ENCODE measurements at places on chromosomes 1 and 21. TPM values are rescaled to one million over a fixed set of nuclear protein-coding genes. Genes with fewer than 3 reads are reported as not detected.

Gene CHD5
- 0.15 TPM for polyA plus RNA-seq

Gene CREG1
- 95.2 TPM for polyA plus RNA-seq

Gene MTF1
- polyA plus RNA-seq, result 9.6 TPM

Gene BOLA1
- 15.5 TPM for polyA plus RNA-seq

Gene LCE2A
- polyA plus RNA-seq, result not detected

Gene PLA2G2F
- not detected for polyA plus RNA-seq

Gene RPE65
- 0.48 TPM for polyA plus RNA-seq

Gene TIAM1
- polyA plus RNA-seq, result 50.6 TPM

Gene KMO
- polyA plus RNA-seq, result 0.76 TPM

Gene F5
- polyA plus RNA-seq, result 0.10 TPM

Gene RGS4
- polyA plus RNA-seq, result 3.9 TPM

- no peak for DNase-seq
Measured at GRCh38 chr1:30879126-30879786, 29.3 kb downstream of the SDC3 start.

DNA sequence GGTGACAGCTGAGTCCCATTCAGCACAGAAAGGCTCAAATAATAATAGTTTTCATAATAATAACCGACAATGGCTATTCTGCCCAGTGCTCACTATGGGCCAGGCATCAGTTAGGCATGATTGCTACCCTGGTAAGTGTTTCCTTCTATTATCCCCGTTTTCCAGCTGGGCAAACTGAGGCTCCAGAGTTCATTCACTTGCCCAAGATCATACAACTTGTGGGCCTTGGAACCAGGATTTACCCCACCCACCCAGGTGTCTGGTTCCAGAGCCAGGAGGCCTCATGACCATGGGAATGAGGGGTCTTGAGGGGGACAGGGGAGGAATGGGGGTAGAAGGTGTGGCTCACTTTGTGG lies 518 bp downstream of the PLOD1 start:
- no peak for DNase-seq

DNA sequence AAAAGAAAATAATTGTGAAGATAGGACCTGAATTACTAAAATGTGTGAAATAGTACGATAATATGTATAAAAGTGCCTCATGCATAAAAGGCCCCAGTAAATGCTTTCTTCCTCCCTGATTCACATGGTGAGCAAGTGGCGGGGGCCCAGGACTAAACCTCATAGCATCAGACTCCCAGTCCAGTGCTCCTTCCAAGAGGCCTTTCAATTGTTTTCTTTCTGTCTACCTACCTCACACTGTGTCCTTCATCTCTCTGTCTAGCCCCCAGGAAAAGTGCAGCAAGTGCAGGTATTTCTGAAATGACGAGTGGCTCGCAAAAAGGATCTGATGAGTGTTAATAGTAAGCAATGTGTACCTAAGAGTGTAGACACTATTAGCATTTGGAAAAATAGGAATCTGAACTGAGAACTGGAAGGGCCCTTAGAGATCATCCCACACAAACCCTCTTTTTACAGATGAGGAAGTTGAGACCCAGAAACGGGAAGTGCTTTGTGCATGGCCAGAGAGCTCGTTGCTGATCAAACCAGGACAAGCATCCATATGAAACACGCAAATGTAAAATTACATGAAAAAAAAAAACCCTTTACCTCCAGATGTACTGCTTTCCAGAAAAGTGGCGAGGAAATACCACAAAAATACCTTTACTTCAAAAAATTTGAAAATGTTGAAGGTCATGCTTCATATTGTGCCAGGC lies 118.2 kb upstream of the HOOK1 start:
- no peak for DNase-seq

GRCh38 chr1:190453550-190453949 lies 24.1 kb downstream of the BRINP3 start:
- no peak for DNase-seq

- no peak for DNase-seq
Measured at GRCh38 chr1:241932845-241933244, 24.7 kb upstream of the BECN2 start.

DNA sequence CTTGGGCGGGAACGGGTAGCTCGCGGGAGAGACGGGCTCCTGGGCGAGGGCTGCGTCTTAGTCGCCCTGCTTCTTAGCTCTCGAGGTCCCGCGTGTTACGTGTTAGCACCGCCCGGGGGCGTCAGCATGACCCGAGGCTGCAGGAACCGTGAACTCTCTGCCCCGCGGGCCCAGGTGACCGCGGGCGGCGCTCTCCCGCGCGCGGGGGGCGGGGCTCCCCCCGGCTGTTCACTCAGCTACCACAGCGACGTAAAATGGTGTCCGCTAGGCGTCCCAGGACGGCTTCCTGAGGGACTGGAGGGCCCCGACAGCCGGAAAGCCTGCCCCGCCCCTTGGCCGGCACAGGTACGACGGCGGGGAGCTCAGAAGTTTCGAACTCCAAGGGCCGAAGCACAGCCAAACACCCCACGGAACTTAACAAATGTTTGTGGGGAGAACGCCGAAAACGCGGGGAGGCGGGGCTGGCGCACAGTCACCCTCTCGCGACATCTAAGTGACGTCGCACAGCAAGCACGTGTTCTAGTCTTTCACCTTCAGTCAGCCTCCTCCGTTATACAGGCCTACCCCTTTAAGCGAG lies 780 bp upstream of the RBM15 start:
- DNase-seq, result peak; percentile 95

DNA sequence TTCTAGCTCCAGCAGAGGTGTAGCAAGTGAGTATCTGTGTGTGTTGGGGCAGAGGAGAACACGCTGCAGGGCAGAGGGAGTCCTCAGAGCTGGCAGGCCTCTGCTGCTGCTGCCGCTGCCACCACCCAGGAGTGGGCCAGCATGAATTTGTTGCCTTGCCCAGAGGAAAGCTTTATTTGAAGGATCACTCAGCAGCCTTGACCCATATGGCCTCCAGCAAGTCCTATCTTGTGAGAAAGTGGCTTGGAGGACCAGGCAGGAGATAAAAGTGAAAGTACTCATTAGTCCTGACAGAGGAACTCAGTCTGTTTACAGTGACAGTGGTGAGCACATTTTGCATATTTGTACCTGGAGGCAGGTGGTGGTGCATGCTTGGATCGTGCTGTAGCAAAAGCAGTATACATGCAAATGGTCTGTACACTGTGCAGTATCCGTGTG lies 3.1 kb downstream of the TRAF5 start:
- no peak for DNase-seq

DNA sequence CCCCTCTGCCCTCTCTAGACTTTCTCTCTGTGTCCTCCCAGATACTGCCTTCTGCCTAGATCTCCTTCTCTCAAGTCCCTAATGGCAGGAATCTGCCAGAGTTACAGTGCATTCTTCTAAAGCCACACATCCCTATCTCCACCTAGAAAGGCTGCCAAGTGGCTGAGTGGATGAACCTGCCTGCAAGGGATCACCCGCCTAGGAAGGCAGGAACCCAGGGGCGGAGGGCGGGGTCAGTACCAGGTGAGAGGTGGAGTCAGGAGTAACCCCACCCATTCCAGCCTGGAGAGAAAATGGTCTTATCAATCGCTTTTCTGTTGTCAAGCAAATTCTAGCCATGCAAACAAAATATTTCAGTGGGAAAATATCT lies 60.8 kb downstream of the BCAR3 start:
- no peak for DNase-seq

- DNase-seq, result no peak
Measured at GRCh38 chr21:33317145-33317544, 7.6 kb upstream of the IFNAR1 start.

- no peak for DNase-seq
Measured at GRCh38 chr1:114010433-114011184, 31.3 kb downstream of the OLFML3 start.

DNA sequence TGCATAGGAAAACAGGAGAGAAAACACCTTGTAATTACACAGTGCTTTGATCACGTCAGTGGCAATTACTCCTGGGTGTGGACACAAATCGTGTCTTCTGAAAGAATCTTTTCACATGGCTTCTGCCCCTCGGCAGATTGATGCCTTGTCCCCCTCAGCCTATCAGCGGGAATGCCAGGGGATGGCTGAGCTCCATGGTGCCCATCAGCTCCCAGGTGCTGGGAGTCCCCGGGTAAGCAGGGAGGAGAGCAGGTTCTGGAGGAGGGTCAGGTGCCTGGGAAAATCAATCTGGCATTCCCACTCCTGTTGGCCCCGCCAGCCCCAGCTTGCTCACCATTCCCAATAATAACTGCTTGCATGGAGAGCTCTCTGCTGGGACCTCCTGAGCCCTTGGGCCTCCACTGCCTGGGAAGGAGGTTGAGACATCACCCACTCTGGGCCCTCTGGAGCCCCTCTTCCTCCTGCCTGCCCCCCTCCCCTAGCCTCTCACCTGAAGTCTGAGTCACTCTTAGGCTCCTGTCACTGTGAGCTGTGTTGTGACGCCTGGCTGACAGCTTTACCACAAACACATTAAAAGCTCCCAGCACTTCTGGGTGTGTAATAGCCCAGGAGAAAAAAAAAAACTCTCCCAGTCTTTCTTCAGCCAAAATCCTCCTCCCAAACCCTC lies 4.9 kb downstream of the CAMK2N1 start:
- DNase-seq, result no peak

GRCh38 chr1:11893907-11894251 lies 32.3 kb downstream of the KIAA2013 start:
- DNase-seq, result peak; percentile 35

- no peak for DNase-seq
Measured at GRCh38 chr1:241999026-241999425, at the start of gene MAP1LC3C. Gene MAP1LC3C, minus strand, starts transcription at chr1:241999098. Its CDS starts 90 bp downstream, at chr1:241999008.

- no peak for DNase-seq
Measured at GRCh38 chr21:44854391-44854663, 19.2 kb downstream of the PTTG1IP start.

- no peak for DNase-seq
Measured at GRCh38 chr1:232558954-232559353, 71.0 kb downstream of the SIPA1L2 start.

DNA sequence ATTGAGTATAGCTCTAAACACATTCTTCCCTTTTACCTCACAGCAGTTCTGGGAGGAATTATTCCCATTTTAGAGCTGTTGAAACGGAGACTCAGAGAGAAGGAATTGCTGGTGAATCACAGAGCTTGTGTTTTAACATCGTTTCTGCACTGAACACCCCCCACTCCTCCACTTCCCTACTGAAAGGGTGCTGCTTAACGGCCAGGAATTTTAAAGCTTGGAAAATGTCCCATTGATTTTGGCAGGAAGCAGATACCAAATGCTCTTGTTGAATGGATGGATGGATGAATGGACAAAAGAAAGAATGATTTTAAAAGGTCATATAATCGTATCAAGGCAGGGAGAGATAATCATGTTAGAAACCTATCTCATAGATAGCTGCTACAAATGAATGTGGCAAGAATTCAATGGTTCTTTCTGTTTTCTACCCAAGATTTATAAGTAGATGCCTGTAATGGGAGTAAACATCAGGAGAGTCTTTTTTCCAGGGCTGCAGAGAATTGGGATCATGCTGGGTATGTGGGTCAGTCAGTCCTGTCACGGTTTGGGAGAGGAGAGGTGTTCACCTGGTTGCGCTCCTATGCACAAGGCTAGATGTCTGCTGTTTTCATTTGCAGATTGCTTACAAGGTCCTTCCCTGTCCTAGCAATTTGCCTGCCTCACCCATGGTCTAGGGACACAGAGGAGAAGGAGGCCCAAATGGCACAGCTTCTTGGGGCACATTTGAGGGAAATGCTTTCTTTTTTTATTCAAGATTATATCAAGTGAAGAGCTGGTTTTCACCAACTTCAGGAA lies 19.0 kb downstream of the FAM163A start:
- no peak for DNase-seq

DNA sequence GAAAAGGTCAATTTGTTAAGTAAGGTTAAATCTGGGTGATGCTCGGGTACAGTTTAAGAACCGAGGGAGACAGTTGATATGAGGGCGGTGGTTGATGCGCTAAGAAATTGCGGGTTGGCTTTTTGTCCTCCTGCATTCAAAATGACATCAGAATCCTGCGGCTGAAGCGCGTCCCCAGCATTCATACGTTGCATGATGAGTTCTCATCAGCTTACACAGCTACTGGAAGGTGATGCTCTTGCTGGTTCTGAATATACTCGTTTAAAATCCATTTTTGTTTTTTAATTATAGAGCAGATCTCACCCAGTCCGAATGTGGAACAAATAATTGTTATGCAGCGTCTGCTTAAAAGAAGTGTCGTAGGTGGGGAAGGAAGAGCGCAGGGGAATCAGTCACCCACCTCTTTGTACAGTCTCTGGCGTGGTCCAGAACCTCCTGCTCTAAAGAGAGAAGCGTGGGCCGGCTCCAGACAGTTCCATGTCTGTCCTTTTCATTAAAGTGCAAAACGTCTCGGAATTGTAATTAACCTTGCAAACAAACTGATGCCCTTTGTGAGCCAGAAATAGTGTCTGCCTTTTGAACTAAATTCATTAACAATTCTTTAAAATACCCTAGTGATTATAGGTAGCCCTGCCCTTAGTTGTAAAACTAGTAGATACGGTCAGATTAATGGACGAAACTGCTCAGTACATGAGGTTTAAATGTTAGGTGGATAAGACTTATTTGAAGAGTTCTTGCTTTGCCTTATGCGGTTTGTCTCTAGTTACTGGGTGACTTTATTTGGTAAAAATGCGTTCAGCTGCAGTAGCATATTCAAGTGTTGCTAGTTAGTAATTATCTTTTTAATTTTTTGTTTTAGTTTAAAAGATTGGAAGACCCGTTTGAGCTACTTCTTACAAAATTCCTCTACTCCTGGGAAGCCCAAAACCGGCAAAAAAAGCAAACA lies 741 bp downstream of the RGS2 start:
- no peak for DNase-seq

- DNase-seq, result no peak
Measured at GRCh38 chr1:218867941-218868626, 305.6 kb upstream of the LYPLAL1 start.

GRCh38 chr1:231073331-231073730 lies 33.3 kb upstream of the FAM89A start:
- DNase-seq, result no peak

GRCh38 chr1:209777587-209777986 lies 6.8 kb downstream of the C1orf74 start:
- DNase-seq, result no peak

DNA sequence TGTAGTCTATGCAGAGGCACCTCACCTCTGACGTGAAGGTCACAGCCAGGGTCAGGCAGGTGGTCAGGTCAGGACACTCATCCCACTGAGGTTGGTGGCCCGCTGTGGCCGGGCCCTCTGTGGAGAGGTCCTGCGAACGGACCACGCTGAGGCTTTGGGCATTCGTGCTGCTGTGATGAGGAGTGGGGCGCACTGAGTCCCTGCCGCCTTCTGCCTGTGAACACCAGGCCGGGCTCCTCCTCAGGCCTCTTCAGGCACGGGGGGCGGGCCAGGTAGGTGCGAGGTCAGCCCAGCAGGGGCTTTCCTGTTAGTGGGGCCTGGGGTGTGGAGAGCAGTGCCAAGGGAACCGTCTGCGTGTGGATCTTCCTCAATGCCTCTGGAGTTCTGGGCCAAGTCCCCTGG lies 39.0 kb downstream of the COQ8A start:
- DNase-seq, result no peak

DNA sequence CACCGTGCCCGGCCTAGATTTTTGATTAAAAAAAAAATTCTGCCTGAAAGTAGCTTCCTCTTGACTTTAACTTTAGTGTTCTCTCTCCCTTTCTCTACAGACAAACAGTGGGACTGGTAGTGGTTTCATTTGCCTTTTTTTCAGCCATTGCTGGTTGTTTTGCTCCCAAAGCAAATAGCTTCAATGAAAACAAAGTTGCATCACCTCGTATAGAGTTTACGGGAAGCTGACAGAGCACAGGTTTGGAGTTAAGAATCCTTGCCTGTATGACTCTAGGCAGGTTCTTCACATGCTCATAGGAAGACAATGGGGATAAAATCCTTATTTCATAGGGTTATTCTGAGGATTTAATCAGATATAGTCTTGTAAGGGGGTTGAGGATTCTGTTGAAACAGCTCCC lies 21.6 kb downstream of the AADACL4 start:
- no peak for DNase-seq

GRCh38 chr1:240014051-240014450 lies 77.6 kb upstream of the FMN2 start:
- no peak for DNase-seq

Measured in right lung (tissue), 10 donors.